ENCODE measurements at places on chromosomes 5 and 9. TPM values are rescaled to one million over a fixed set of nuclear protein-coding genes. Genes with fewer than 3 reads are reported as not detected.
A peak's percentile ranks its signal among the peaks of the same experiment; 100 is the strongest.

- H3K27me3 ChIP-seq = no peaks in the 10 kb centered on the region
- no peaks in the 10 kb centered on the region for H3K36me3 ChIP-seq
- peak; percentile 64 for DNase-seq
- peak overlapping the region; percentile 48 for H3K4me3 ChIP-seq
- H3K27ac ChIP-seq = no peak overlapping the region
Measured at GRCh38 chr9:29211580-29212396, 1638.5 kb upstream of the C9orf72 start.

GRCh38 chr5:170292179-170293104 is 5.1 kb downstream of the LCP2 start:
- H3K27me3 ChIP-seq = no peaks in the 10 kb centered on the region
- peaks cover 2% of the 10 kb centered on the region for H3K4me1 ChIP-seq
- no peaks in the 10 kb centered on the region for H3K36me3 ChIP-seq

DNA sequence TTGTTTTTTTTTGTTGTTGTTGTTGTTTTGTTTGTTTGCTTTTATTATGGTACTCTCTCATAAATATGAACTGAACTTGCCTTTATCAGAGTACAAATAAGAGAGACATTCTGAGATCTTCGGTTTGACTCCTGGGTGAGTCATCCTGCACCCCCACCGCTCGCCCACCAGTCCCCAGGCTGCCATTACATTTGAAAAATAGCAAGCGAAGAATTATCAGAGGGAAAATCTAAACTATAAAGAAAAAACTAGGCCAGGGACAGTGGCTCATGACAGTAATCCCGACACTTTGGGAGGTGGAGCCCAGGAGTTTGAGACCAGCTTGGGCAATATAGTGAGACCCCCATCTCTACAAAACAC is 122.1 kb upstream of the MAP3K1 start:
- no peaks in the 10 kb centered on the region for H3K27me3 ChIP-seq
- peaks cover 12% of the 10 kb centered on the region for H3K4me1 ChIP-seq
- no peak overlapping the region for H3K4me3 ChIP-seq
- no peak overlapping the region for H3K27ac ChIP-seq

- H3K27me3 ChIP-seq = no peaks in the 10 kb centered on the region
- H3K36me3 ChIP-seq = peaks cover 5% of the 10 kb centered on the region
- H3K4me1 ChIP-seq = no peaks in the 10 kb centered on the region
- DNase-seq = no peak
- H3K4me3 ChIP-seq = no peak overlapping the region
- H3K27ac ChIP-seq = no peak overlapping the region
Measured at GRCh38 chr5:149609640-149610219, 28.4 kb downstream of the ARHGEF37 start.

DNA sequence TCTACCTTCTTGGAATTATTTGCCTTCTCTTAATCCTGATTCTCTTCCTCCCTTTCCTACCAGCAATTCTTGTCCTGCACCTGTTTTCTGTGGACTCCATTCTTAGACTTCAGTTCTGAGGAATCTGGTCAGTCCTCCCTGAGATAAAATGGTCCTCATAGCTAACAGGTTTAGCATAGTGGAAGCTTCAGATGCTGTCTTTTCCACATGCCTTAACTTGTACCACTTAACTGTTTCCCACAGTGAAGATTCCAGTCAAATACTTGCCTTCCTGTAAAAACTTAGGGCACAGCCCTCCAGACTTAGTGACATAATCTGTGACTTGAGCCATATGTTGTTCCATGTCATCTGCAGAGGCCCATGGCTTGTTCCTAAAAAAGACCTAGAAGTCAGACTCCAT is 261.3 kb downstream of the CWC27 start:
- DNase-seq = no peak
- no peak overlapping the region for H3K4me3 ChIP-seq
- no peaks in the 10 kb centered on the region for H3K36me3 ChIP-seq
- H3K27me3 ChIP-seq = no peaks in the 10 kb centered on the region
- no peak overlapping the region for H3K27ac ChIP-seq

- DNase-seq = no peak
- H3K27ac ChIP-seq = no peak overlapping the region
- no peak overlapping the region for H3K4me3 ChIP-seq
- no peaks in the 10 kb centered on the region for H3K27me3 ChIP-seq
Measured at GRCh38 chr9:136857166-136857565, 5.0 kb downstream of the MAMDC4 start.

DNA sequence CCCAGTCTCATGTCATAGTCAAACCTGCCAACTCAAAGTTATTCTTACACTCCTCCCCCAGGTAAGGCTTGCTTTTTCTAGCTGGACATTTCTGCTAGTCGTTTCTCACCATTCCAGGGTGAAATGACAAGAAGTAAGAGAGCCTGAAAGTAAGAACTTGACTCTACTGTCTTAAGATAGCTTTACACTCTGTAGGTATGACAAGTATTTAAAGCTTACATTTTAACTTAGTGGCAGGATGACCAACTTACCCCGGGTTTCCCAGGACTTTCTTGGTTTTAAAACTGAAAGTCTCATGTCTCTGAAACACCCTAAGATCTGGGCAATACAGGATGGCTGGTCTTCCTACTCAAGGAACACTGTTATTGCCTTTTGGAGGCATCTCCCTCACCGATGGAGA is 67.5 kb upstream of the PIK3R1 start:
- H3K4me3 ChIP-seq = no peak overlapping the region
- no peaks in the 10 kb centered on the region for H3K4me1 ChIP-seq
- H3K36me3 ChIP-seq = no peaks in the 10 kb centered on the region
- no peak overlapping the region for H3K27ac ChIP-seq
- H3K27me3 ChIP-seq = no peaks in the 10 kb centered on the region
- no peak for DNase-seq

- no peak overlapping the region for H3K27ac ChIP-seq
- H3K4me3 ChIP-seq = no peak overlapping the region
- H3K27me3 ChIP-seq = no peaks in the 10 kb centered on the region
- no peaks in the 10 kb centered on the region for H3K4me1 ChIP-seq
- H3K36me3 ChIP-seq = no peaks in the 10 kb centered on the region
Measured at GRCh38 chr5:160175438-160176218, 53.7 kb upstream of the FABP6 start.

- no peak for DNase-seq
- H3K4me3 ChIP-seq = no peak overlapping the region
- H3K27me3 ChIP-seq = no peaks in the 10 kb centered on the region
- no peak overlapping the region for H3K27ac ChIP-seq
- H3K36me3 ChIP-seq = no peaks in the 10 kb centered on the region
Measured at GRCh38 chr5:93715761-93716160, 25.6 kb downstream of the POU5F2 start.

DNA sequence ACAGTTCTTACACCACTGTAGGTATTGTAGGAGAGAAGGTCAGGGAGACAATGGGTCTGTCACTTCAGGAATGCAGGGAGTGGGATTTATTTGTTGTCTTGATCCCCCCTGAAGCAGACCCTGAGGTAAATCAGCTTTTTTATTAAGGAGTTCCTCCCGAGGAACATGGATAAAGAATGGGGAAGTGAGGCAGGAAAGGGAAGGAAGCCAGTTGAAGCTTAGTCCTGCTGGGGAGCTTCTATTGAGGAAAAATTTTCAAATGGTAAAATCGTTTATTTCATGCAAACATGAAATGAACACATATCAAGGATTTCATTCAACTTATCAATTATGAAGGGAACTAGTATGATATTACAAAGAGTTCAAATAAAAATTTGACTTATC is 318.6 kb upstream of the PIK3R1 start:
- H3K27me3 ChIP-seq = no peaks in the 10 kb centered on the region
- no peak for DNase-seq
- no peak overlapping the region for H3K4me3 ChIP-seq

GRCh38 chr5:19917588-19918122 is 70.3 kb downstream of the CDH18 start:
- H3K27ac ChIP-seq = no peak overlapping the region
- H3K4me3 ChIP-seq = no peak overlapping the region
- H3K36me3 ChIP-seq = no peaks in the 10 kb centered on the region
- DNase-seq = no peak
- H3K4me1 ChIP-seq = no peaks in the 10 kb centered on the region

- no peaks in the 10 kb centered on the region for H3K27me3 ChIP-seq
- no peak for DNase-seq
- H3K36me3 ChIP-seq = no peaks in the 10 kb centered on the region
Measured at GRCh38 chr5:124239572-124239971, 506.9 kb downstream of the ZNF608 start.

DNA sequence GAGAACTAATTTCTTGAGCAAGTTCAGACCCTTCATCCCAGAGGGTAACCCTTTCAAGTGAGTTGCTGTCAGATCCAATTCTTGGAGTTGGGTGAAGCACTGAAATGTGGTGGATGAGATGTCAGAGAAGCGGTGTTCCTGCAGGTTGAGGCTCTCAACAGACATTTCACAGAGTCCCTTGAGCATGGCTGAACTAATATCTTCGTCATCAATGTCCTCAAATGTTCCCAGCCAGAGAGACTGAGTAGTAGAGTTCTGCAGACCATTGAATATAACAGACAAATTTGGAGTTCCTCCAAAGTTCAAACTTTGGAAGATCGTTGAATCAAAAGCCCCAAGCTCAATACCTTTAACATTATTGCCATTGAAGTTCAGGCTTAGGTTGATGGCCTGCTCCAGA is 12.7 kb downstream of the CD180 start:
- no peak for DNase-seq
- H3K36me3 ChIP-seq = no peaks in the 10 kb centered on the region
- H3K4me1 ChIP-seq = peaks cover 14% of the 10 kb centered on the region
- H3K4me3 ChIP-seq = no peak overlapping the region

Gene IFNA13
- not detected for total RNA-seq

Gene LIFR
- 446 TPM for total RNA-seq

Gene ADGRD2
- total RNA-seq = not detected

Gene ARL14EPL
- not detected for total RNA-seq

Gene SNX2
- total RNA-seq = 113 TPM

Gene SLC45A2
- not detected for total RNA-seq

Gene JAK2
- total RNA-seq = 14.6 TPM

Gene STOM
- total RNA-seq = 120 TPM

Gene CDX1
- total RNA-seq = not detected

Gene C5orf22
- 25.6 TPM for total RNA-seq

Measured in thyroid gland (tissue), 4 donors.